Esophagus squamous epithelium (tissue), 5 donors: ENCODE measurements at places on chromosomes 2 and 18.

GRCh38 chr2:98870516-98871158 is 65.4 kb downstream of the CRACDL start:
- peaks cover 72% of the 10 kb centered on the region for H3K4me1 ChIP-seq
- no peaks in the 10 kb centered on the region for H3K36me3 ChIP-seq
- H3K27ac ChIP-seq: peak overlapping the region; percentile 25
- H3K27me3 ChIP-seq: no peaks in the 10 kb centered on the region

DNA sequence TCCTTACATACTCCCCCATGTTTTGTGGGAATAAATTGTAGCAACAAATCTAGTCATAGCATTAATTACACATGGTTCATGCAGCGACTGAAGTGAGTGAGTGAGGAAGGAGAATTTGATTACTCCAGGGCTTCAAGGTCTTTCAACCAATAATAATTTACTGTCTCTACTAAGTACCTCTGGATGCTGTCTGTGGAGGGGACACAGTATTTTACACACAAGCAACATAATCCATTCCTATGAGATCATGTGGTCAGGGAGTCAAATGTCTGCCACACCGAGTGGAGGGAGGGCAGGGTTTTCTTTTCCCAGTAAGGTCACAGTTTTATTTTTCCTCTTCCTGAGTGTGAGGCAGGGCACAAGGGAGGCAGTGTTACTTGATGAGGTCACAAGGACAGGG is 334.7 kb upstream of the CELF4 start:
- DNase-seq: no peak
- no peaks in the 10 kb centered on the region for H3K4me1 ChIP-seq
- no peak overlapping the region for H3K27ac ChIP-seq
- no peak overlapping the region for H3K4me3 ChIP-seq

DNA sequence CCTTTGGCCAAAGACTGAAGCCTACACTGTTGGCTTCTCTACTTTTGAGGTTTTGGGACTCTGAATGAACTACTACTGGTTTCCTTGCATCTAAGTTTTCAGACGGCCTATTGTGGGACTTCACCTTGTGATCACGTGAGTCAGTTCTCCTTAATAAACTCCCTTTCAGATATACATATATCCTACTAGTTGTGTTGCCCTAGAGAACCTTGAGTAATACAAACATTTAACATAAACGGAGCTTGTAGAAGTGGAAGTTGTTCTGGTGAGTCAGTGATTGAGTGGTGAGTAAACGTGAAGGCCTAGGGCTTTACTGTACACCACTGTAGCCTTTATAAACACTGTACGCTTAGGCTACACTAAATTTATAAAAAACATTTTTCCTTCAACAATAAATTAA is 107.2 kb upstream of the CDH2 start:
- H3K36me3 ChIP-seq: no peaks in the 10 kb centered on the region
- H3K27ac ChIP-seq: no peak overlapping the region
- no peaks in the 10 kb centered on the region for H3K4me1 ChIP-seq
- DNase-seq: no peak

GRCh38 chr2:45932278-45932975 is 281.0 kb downstream of the PRKCE start:
- peaks cover 45% of the 10 kb centered on the region for H3K4me1 ChIP-seq
- no peak overlapping the region for H3K27ac ChIP-seq
- no peak overlapping the region for H3K4me3 ChIP-seq
- H3K27me3 ChIP-seq: no peaks in the 10 kb centered on the region
- no peak for DNase-seq
- H3K36me3 ChIP-seq: no peaks in the 10 kb centered on the region

- H3K27ac ChIP-seq: no peak overlapping the region
- no peaks in the 10 kb centered on the region for H3K4me1 ChIP-seq
- no peaks in the 10 kb centered on the region for H3K27me3 ChIP-seq
- no peak overlapping the region for H3K4me3 ChIP-seq
- H3K36me3 ChIP-seq: no peaks in the 10 kb centered on the region
These were observed 18.2 kb upstream of the HMSD start for GRCh38 chr18:63930773-63931354.

- H3K36me3 ChIP-seq: no peaks in the 10 kb centered on the region
- no peak for DNase-seq
- no peak overlapping the region for H3K27ac ChIP-seq
These were observed 1674.5 kb upstream of the NXPH2 start for GRCh38 chr2:140454717-140455116.

GRCh38 chr2:134244086-134244485 is 9.8 kb upstream of the MGAT5 start:
- H3K27me3 ChIP-seq: no peaks in the 10 kb centered on the region
- H3K27ac ChIP-seq: no peak overlapping the region
- DNase-seq: no peak
- no peak overlapping the region for H3K4me3 ChIP-seq
- no peaks in the 10 kb centered on the region for H3K36me3 ChIP-seq
- peaks cover 32% of the 10 kb centered on the region for H3K4me1 ChIP-seq

DNA sequence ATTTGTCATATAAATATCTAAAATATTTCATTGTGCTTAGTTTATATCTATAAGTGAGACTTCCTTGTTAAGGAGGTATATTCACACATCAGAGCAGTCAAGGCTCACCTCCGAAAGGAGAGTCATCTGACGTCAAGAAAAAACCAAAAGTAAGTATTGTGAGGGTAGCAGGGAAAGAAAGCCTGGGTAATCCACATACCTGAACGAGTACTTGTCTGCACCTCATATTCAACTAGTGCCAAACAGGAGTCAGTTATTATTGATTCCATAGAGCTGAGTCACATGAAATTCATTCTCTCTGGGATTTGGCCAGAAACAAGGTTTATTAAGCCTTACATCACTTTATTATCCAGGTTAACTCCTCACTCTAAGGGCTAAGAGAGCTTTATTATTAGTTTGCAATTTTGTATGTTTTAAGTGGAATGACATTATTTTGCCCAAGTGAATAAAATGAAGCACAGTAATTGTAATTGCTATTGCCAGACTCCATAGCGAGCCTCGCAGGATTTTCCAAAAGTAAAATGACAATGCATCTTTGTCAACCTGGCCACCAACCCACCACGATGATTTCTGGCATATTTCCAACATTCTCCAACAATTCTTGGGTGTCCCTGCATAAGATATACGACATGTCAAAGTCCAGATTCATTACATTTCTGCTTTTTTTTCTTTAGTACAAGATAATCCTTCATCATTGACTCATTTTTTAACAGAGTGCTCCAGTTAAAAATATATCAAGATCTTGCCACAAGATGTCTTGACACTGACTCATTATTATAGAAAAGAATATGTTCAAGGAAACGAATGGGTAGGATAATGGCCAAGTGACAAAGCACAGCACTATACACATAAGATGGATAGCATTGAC is 1210.4 kb upstream of the ACVR2A start:
- H3K4me3 ChIP-seq: no peak overlapping the region
- H3K36me3 ChIP-seq: no peaks in the 10 kb centered on the region
- no peak overlapping the region for H3K27ac ChIP-seq
- peaks cover 4% of the 10 kb centered on the region for H3K4me1 ChIP-seq
- DNase-seq: no peak

DNA sequence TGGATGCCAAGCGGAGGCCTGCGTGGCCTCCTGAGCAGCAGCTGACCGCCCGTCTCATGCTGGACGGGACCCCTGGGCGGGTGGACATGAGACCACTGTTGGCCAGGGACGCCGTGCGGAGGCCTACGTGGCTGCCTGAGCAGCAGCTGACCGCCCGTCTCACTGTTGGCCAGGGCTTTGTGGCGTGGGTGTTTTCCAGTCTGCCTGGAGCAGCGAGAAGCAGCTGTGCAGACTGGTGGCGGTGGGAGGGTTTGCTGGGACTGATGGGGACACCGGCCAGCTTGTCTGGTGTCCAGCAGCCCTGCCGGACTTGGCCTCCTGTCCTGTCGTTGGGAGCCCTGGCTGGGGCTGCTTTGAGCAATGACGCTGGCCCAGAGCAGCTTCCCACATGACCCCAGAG is 5.8 kb upstream of the D2HGDH start:
- no peak overlapping the region for H3K4me3 ChIP-seq
- H3K36me3 ChIP-seq: no peaks in the 10 kb centered on the region
- H3K27ac ChIP-seq: no peak overlapping the region
- no peak for DNase-seq
- H3K27me3 ChIP-seq: no peaks in the 10 kb centered on the region

- H3K4me3 ChIP-seq: no peak overlapping the region
- peaks cover 43% of the 10 kb centered on the region for H3K36me3 ChIP-seq
- no peaks in the 10 kb centered on the region for H3K27me3 ChIP-seq
- DNase-seq: no peak
- H3K27ac ChIP-seq: no peak overlapping the region
These were observed 312.7 kb downstream of the TCF4 start for GRCh38 chr18:55275039-55275901.

DNA sequence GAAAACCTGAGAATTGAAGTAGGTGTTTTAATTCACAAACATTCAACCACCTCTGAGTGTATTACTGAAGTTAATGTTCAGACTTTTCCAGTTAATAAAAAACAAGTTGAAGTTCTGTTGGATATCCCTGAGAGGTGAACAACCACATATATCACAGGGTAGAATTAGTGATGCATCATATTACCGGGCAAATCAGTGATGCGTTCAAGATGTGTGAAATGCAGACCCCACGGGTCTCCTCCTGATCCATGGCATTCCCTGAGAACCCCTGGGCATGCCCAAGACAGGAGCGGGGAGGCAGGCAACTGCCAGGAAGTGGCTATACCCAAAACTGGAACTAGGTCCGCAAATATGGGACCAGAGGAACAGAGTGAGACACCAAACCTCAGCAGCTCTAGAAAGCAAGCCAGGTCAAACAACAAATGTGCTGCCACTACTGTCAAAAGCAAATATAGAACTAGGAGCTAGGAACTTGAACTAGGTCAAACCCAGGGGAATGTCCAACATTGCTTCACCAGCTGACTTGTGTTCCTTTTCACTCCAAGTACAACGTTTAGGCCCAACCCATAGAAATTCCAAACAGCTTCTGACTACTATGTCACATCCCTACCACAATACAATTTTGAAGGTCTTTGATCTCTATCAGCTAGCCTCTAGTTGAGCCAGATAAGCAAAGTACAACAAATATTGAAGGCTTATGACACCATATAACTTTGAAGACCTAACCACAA is 20.2 kb downstream of the PSTPIP2 start:
- no peak overlapping the region for H3K27ac ChIP-seq
- no peak overlapping the region for H3K4me3 ChIP-seq
- H3K27me3 ChIP-seq: no peaks in the 10 kb centered on the region
- no peaks in the 10 kb centered on the region for H3K4me1 ChIP-seq
- no peak for DNase-seq

- H3K36me3 ChIP-seq: no peaks in the 10 kb centered on the region
- H3K27ac ChIP-seq: no peak overlapping the region
These were observed 27.0 kb downstream of the IRS1 start for GRCh38 chr2:226772389-226773179.

DNA sequence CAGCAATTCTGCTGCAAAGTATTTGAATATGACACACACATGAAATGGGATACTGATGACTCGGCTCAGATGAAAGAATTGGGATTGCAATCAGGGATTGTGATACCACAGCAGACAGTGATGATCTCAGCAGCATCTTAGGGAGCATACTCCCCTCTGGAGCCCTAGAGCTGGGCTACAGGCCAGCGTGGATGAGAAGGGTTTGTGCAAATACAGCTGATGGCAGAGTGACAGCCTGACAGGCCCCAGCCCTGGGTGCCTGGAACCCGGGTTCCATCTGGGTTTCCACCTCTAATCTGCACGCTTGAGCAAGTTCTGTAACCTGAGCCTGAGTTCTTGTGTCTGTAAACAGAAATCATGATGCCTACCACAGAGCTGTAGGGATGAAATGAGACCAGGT is 418.0 kb downstream of the LRATD1 start:
- H3K4me3 ChIP-seq: no peak overlapping the region
- H3K4me1 ChIP-seq: no peaks in the 10 kb centered on the region
- H3K36me3 ChIP-seq: no peaks in the 10 kb centered on the region
- H3K27ac ChIP-seq: no peak overlapping the region
- peaks cover 4% of the 10 kb centered on the region for H3K27me3 ChIP-seq

GRCh38 chr2:222722327-222722946 is 51.0 kb downstream of the MOGAT1 start:
- H3K4me3 ChIP-seq: no peak overlapping the region
- H3K36me3 ChIP-seq: no peaks in the 10 kb centered on the region
- H3K27ac ChIP-seq: no peak overlapping the region
- DNase-seq: no peak

GRCh38 chr18:8948011-8948410 is 154.5 kb upstream of the NDUFV2 start:
- no peak for DNase-seq
- H3K27ac ChIP-seq: no peak overlapping the region
- no peak overlapping the region for H3K4me3 ChIP-seq
- no peaks in the 10 kb centered on the region for H3K36me3 ChIP-seq

- no peak overlapping the region for H3K4me3 ChIP-seq
- peak overlapping the region; percentile 73 for H3K27ac ChIP-seq
These were observed 41.6 kb downstream of the INO80C start for GRCh38 chr18:35455926-35456763.

DNA sequence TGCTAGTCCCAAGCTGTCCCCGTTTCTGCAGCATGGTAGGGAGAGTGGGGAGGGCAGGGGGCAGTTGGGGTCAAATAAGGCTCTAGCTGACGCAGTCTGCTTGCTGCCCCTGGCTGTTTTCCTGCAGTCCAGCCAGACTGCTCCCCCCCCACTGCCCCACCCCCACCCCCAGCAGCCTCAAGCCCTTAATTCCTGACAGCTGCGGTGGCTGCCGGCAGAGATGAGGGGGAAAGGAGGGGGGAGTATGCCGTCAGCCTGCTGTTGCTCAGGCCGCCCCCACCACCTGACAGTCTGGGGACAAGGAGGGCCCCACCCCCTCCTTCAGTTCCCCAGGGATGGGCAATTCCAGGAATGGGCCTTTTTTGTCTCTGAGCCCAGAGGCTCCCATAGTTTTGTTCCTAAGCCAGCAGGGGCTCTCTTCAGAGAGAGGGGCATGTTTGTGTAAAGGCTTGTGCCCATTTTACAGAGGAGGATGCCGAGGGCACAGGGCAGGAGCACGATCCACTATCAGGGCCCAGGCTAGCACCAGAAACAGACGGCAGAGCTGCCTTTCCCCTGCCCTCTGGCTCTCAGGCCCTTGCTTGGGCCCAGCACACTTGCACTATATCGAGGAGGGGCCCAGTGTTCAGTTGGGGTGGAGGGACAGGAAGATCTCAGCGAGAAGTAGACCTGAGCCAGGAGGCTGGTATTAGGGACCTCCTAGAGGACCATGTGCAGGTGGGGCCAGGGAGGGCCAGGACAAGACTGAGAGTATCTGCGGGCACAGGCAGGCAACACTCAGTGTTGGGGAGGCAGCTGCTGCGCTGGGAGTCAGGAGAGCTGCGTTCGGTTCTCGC is 1.5 kb upstream of the WNT10A start:
- H3K27me3 ChIP-seq: peaks cover 8% of the 10 kb centered on the region
- no peak for DNase-seq
- H3K36me3 ChIP-seq: no peaks in the 10 kb centered on the region

DNA sequence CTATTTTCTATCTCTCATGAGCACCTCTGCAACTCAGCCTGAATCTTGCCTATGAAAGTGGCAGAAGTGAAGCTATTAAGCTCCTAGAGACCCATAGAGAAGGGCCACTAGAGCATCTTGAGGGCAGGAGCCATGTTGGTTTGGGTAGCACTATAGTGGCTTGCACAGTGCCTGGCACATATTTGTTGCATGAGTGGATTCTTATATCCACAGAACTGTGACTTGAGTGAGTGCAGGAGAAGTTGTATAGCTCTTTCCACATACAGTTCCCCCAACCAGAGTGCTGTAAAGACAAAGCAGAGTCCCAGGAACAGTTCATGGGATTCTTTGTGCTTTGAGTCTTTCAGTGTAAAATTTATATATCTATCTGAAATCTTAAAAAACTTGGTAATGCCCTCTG is 205.5 kb upstream of the FOSL2 start:
- no peak overlapping the region for H3K4me3 ChIP-seq
- H3K27ac ChIP-seq: no peak overlapping the region
- H3K36me3 ChIP-seq: no peaks in the 10 kb centered on the region
- peaks cover 25% of the 10 kb centered on the region for H3K4me1 ChIP-seq

GRCh38 chr2:262117-262516 is 1.7 kb downstream of the SH3YL1 start:
- H3K27me3 ChIP-seq: no peaks in the 10 kb centered on the region
- H3K4me3 ChIP-seq: no peak overlapping the region
- H3K36me3 ChIP-seq: peaks cover 8% of the 10 kb centered on the region
- H3K4me1 ChIP-seq: peaks cover 60% of the 10 kb centered on the region
- peak overlapping the region; percentile 95 for H3K27ac ChIP-seq
